ENCODE measurements at places on chromosomes 6 and 20. TPM values are rescaled to one million over a fixed set of nuclear protein-coding genes. Genes with fewer than 3 reads are reported as not detected.

PSORS1C2 gene
- not detected for total RNA-seq

CDK5RAP1 gene
- 16.4 TPM for total RNA-seq

MAS1 gene
- total RNA-seq, result not detected

NKX2-2 gene
- total RNA-seq, result not detected

JPH2 gene
- 0.63 TPM for total RNA-seq

EGFL8 gene
- total RNA-seq, result 0.81 TPM

POU5F1 gene
- total RNA-seq, result 0.19 TPM

ZNF292 gene
- 10.0 TPM for total RNA-seq

ERVFRD-1 gene
- total RNA-seq, result 0.16 TPM

ADA gene
- total RNA-seq, result 20.2 TPM

RNF114 gene
- 25.1 TPM for total RNA-seq

ZNF184 gene
- 7.2 TPM for total RNA-seq

GTSF1L gene
- total RNA-seq, result not detected

PGC gene
- total RNA-seq, result not detected

ZBTB46 gene
- total RNA-seq, result 46.9 TPM

ARMH2 gene
- total RNA-seq, result not detected

PKIB gene
- total RNA-seq, result not detected

GGTLC1 gene
- total RNA-seq, result not detected

PEX7 gene
- 3.5 TPM for total RNA-seq

ANKRD66 gene
- not detected for total RNA-seq

SLC44A4 gene
- total RNA-seq, result 0.06 TPM

MATN4 gene
- total RNA-seq, result 0.06 TPM

ZNF311 gene
- total RNA-seq, result 0.50 TPM

SYCP2L gene
- total RNA-seq, result 0.13 TPM

PTP4A1 gene
- 64.6 TPM for total RNA-seq

BPHL gene
- total RNA-seq, result 10.0 TPM

HUS1B gene
- total RNA-seq, result 0.65 TPM

PDCD2 gene
- 39.6 TPM for total RNA-seq

COQ3 gene
- 3.4 TPM for total RNA-seq

BTN3A1 gene
- total RNA-seq, result 11.8 TPM

APOM gene
- total RNA-seq, result 0.16 TPM

ADISSP gene
- total RNA-seq, result 14.9 TPM

WFDC12 gene
- total RNA-seq, result not detected

LRFN2 gene
- not detected for total RNA-seq

MUC22 gene
- not detected for total RNA-seq

PDE10A gene
- 7.2 TPM for total RNA-seq

SOX18 gene
- total RNA-seq, result 43.9 TPM

BEND6 gene
- 0.19 TPM for total RNA-seq

ZSCAN16 gene
- 11.0 TPM for total RNA-seq

ITCH gene
- 40.5 TPM for total RNA-seq

FOXQ1 gene
- total RNA-seq, result not detected

MLN gene
- not detected for total RNA-seq

PSMB8 gene
- total RNA-seq, result 67.2 TPM

NRSN1 gene
- total RNA-seq, result not detected

RBBP8NL gene
- total RNA-seq, result not detected

DNMT3B gene
- 1.7 TPM for total RNA-seq

TSBP1 gene
- not detected for total RNA-seq

COL9A3 gene
- total RNA-seq, result 0.32 TPM

LPA gene
- total RNA-seq, result not detected

BMP7 gene
- total RNA-seq, result not detected

CAGE1 gene
- total RNA-seq, result under 0.01 TPM

CD93 gene
- 429 TPM for total RNA-seq

DBNDD2 gene
- 6.1 TPM for total RNA-seq
